Stimulated activated CD4-positive, alpha-beta T cell treated with anti-CD3 and anti-CD28 coated beads, Interleukin-12 subunit alpha, Interleukin-12 subunit beta, amount 100 ng/mL, for 48 hours (primary cell): ENCODE measurements at places on chromosomes 6 and 20.

DNA sequence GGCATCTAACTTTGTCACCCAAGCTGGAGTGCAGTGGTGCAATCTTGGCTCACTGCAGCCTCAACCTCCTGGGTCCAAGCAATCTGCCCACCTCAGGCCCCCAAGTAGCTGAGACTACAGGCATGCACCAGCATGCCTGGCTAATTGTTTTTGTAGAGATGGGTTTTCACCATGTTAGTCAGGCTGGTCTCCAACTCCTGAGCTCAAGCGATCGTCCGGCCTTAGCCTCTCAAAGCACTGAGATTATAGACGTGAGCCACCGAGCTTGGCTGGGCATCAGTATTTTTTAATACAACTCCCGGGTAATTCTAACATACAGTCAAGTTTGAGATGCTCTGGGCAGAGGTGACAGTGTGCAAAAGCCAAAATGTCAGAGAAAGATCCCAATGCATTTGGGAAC, 73.5 kb downstream of the NFATC2 start:
- DNase-seq: no peak

GRCh38 chr6:156556811-156557210, 220.4 kb upstream of the ARID1B start:
- DNase-seq: no peak

GRCh38 chr6:70396796-70397729, 16.2 kb upstream of the FAM135A start:
- DNase-seq: no peak

GRCh38 chr6:95917034-95917433, 98.7 kb upstream of the FUT9 start:
- DNase-seq: no peak

GRCh38 chr6:136782021-136782770, 10.1 kb downstream of the MAP3K5 start:
- DNase-seq: no peak

GRCh38 chr6:24908650-24909035, 27.1 kb downstream of the RIPOR2 start:
- no peak for DNase-seq

GRCh38 chr6:28751514-28751913, 172.3 kb downstream of the TRIM27 start:
- DNase-seq: no peak

DNA sequence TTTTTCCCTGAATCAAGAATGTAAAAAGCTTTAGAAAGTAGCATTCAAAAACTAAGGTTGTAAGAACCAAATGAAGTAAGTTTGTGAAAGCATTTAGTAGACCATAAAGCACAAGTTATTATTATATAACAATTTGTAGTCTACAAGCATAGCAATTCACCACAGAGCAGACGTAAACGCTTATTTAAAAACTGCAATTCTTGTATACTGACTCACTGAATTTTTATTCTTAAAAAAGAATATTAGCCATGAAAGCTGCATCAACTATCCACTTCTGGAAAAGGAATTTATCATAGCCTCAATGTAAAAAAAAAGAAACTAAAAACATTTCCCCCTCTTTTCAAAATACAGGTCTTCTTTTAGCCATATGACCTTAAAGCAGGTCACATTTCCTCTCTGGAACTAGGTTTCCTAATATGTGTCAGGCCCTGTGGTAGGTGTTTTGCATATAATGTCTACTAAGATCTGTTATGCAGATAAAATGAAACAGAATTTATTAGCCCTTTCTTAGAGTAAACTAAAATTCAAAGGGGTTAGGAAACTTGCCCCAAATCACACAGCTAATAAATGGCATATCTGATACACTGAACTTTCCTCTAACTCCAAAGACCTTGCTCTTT, 2.1 kb downstream of the MAP3K7 start:
- DNase-seq: no peak

GRCh38 chr6:132919045-132919860, 104.9 kb downstream of the RPS12 start:
- no peak for DNase-seq

DNA sequence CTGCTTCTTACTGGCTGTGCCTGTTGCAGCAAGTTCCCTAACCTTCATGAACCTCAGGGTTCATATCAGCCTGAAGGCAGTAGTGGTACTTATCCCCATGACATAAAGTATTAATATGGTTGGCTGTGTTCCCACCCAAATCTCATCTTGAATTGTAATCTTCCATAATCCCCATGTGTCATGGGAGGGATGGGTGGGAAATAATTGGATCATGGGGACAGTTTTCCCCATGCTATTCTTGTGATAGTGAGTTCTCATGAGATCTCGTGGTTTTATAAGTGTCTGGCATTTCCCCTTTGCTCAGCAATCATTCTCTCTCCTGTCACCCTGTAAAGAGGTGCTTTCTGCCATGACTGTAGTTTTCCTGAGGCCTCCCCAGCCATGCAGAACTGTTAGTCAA, 61.8 kb downstream of the FAM229B start:
- DNase-seq: no peak

DNA sequence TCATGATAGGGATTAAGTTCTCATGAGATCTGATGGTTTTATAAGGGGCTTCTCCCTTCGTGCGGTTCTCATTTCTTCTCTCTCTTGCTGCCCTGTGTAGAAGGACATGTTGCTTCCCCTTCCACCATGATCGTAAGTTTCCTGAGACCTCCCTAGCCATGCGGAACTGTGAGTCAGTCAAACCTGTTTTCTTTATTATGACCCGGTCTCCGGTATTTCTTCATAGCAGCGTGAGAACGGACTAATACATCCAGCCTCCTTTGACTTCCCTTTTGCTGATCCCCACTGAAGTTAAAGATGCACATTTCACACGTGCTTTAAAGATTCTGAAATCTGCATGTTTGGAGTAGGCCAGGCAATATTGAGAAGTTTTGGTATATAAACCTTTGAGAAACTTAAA, 543.1 kb downstream of the PRKN start:
- no peak for DNase-seq

- DNase-seq: no peak
These were observed 30.4 kb downstream of the IGF2R start for GRCh38 chr6:159999240-159999671.

DNA sequence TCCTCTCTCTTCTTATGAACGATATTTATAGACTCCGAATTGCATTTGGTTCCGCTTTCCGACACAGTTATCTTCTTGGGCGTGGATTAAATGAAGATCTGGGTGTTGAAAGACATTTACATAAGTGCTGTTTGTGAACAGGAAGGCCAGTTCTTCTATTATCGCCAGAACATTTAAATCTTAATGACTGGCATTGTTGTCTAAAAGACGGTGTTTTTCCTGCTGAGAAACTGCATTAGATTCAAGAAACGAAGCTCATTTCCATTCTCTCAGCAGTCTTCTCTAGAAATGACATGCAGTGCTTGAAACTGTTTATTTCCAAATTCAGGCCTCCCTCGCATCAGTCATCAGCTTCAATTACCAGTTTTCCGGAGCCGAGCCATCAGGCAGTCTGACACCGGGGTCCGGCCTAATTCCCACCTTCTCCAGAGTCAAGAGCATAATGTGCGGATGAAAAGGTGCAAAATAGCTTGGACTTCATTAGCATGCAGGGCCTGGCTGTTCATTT, 16.0 kb downstream of the LINC00237 start:
- DNase-seq: no peak

DNA sequence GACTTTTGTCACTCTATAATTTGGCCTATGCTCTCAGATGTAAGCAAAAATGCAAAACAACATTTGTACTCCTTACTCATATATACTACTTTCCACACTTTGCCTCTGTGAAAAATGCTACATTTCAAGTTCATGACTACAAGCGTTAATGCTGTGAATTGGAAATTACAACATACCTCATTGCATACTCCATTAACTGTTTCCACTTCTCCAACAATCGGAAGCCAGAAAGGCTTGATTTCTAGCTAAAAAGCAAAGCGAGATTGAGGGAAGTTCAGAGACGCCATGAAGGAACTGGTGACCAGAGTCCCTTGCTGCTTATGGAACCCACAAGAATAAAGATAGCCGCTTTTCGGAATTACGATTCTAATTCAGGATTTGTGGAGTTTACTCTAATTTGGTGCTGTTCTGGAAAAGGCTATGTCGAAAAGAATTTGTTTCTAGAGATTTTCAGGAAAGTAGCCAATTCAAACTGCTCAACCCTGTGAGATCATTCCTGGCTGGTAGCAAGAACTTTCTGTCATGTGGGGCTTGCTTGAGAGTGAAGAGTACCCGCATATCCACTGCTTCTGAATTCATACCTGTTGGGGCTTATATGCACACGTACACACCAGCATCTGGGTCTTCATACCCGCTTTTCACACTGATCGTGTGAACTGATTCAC, 98.0 kb upstream of the CITED2 start:
- DNase-seq: no peak

GRCh38 chr6:4124351-4124750, 11.0 kb downstream of the ECI2 start:
- DNase-seq: no peak

DNA sequence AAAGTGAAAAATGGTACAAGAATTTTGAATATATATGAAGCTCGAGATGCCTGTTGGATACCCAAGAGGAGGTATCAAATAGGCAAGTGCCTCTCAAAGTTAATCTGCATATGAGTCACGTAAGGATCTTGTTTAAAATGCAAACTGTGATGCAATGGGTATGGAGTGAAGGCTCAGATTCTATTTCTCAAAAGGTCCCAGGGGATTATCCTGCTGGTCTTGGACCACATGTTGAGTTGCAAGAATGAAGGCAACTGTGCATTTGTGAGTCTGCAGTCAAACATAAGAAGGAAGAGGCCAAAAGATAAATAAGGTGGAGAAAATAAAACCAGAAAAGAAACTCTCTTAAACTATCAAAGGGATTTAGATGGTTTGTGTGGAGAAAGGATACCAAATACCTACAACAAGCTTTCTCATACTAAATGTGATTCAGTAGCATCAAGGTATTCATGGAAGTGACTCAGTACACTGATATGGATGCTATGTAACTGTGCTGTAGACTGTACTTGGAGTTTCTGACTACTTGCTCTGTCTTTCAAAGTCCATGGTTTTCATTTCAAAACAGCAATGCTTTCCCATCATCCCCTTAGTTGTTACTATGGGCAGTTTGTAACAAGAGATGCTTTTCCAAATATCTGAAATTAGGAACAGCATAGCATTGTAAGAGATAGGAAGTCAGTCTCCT, 106.3 kb downstream of the GFRAL start:
- DNase-seq: no peak

DNA sequence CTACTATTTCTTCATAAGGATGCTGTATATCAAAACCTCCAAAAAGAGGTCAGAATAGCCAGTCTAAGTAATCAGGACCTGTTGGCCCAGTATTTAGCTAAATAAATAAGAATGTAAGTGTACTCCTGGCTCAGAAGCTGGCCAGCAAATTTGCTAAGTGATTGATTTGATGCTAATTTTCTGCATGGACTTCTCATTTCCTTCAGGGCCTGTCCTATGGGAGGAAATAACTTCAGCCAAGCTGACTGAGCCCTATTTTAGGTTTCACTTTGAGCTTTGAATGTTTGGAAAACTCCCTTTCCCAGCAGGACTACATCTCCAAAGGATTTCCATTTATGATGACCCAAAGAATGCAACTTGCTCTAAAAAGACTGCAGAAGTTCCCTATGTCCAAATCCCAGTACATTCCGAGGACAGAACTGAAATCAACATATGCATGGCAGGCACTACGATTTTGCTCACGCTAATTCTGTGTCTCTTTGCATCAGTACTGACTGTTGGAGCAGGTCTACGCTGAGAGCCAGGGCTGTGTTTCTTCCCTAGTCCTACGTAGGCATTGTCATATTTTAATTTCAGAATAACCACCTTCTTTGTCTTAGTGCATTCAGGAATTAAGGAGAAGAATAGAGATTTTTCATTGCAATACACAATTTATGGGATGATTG, 441.4 kb upstream of the PLCB4 start:
- DNase-seq: no peak

DNA sequence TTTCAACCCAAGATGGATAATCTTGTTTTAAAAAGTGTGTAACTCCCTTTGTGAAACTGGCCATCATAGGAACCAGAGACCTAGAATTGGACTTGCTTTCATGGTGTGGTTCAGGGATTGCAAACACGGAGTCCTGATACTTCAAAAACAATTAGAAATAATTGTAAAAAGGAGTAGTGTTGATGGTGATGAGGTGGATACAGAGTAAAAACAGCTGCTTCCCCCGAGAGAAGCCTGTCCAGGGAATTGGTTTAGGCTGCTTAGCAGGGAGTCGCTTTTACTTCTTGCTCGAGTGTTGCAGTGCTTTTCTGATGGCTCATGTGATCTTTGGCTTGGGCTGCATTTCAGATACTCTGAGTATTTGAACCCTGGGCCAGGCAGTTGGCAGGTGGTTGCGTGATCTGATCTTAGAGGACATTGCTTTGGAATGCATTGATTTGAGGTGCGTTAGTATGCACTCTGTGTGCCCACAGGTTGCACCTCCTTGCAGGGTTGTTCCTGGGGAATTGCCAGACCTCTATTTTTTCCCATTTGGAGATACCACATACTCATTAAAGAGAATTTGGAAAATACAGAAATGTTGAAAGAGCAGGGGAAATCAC, 19.5 kb downstream of the KIF3B start:
- no peak for DNase-seq

DNA sequence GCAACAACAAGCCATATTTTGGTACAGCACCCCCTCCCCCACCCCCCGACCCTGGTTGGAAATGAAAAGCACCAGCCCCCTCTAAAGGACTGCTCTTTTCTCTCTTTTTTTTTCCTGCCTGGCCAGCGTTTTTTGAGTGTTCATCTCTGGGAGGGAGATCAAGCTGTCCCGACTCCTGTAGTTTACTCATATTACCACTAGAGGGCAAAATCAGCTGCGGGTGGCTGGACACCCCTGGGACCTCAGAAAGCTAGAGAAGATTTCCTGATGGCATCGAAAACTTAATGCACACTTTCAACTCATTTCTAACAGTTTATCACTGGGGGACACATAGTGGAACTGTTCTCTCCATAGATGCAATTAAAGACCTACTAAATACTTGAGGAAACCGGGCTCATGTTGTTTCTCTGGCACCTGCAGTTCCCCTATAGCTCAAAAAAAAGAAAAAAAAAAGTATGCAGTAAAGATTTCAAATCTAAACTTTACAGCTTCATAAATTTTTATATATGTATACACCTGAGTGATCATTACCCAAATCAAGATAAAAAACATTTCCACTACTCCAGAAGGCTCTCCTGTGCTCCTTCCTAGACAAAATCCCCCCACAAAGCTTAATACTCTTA, 24.4 kb downstream of the CNBD2 start:
- peak; percentile 16 for DNase-seq

GRCh38 chr20:375265-375889, 5.2 kb upstream of the TRIB3 start:
- no peak for DNase-seq

DNA sequence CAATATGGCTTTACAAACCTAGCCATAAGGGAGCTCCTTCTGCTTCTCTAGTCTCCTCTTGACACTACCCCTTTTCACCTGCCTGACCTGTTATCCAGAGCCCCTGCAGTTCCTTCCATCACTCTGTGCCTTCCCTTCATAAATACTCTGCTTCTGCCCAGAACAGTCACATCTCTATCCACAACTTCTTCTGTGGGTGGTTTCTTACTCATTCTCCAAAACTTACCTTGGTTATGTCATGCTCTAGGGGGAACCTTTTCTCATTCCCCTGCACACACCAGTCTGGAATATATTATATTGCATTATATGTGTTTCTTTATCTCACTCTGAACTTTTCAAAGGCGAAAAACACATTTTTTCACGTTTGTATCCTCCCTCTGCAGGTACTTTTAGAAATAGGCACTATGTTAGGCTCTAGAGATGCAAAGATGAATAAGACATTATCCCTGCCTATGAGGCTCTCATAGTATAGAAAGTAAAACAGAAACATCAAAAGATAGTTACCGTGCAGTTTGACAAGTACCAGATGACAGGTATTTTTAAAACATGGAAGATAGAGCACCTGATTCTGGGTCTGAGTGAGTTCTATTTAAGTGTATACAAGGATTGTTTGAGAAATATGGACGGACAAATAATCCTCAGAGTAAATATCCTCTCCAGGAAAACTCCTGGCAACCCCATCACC, 51.5 kb downstream of the AIG1 start:
- no peak for DNase-seq
